ENCODE measurements at places on chromosomes 1 and 21.

- DNase-seq = no peak
Observed at GRCh38 chr1:159201642-159202041, 3.0 kb upstream of the ACKR1 start.

DNA sequence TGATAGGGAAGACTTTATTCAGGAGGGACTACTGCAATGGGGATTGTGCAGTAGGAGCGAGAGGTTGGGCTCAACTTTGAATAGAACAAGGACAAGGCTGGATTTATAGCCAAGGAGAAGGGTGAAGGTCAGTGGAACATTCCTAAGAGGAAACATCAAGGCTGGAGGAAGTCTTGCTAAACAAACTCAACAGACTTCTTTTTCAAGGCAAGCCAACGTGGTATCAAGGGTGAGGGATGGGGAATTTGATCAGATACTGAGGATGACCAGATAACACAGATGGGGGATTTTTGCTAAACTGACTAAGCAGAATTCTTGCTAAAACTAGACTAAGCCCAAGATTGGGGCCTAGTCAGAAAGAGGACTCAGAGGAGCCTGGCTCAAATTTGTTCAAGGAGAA lies 107.3 kb downstream of the DUSP10 start:
- no peak for DNase-seq

- DNase-seq = no peak
Observed at GRCh38 chr1:179817789-179818188, 59.8 kb downstream of the TOR1AIP2 start.

GRCh38 chr1:215279682-215280081 lies 197.1 kb downstream of the KCNK2 start:
- DNase-seq = no peak

DNA sequence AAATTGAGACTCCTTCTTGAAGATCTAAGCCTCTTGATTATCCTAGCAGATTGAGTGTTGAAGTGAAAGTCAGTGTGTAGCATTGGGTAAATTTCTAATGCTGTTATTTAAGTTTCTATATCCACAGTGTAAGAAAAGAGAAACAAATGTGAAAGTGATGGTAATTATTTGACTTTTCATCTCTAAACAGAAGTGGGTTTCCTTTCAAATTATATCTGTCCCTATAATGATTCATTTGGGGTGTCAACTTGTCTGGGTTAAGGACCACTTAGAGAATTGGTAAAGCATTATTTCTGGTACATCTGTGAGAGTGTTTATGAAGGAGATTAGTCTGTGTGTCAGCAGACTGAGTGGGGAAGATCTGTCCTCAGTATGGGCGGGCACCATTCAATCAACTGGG lies 133.0 kb upstream of the HMCN1 start:
- no peak for DNase-seq
